ENCODE measurements at places on chromosomes 2 and 18.

DNA sequence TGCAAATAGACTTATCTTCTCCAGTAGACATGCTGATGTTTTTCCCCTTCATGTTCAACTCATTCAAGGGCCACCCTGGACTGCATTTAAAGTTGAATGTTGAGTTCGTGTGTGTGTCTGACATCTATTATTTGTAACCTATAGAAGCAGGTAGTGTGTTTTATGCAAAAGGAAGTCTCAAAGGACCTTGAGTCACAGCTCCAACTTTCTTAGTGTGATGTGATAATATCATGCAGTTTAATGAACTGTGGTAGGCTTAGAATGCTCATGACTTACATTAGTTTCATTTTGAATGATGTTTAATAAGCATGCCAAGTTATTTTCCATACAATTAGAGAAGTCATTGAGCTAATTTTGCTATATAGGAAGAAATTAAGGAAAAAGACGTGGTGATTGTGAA is 67.9 kb downstream of the CERS6 start:
- no peak for DNase-seq

DNA sequence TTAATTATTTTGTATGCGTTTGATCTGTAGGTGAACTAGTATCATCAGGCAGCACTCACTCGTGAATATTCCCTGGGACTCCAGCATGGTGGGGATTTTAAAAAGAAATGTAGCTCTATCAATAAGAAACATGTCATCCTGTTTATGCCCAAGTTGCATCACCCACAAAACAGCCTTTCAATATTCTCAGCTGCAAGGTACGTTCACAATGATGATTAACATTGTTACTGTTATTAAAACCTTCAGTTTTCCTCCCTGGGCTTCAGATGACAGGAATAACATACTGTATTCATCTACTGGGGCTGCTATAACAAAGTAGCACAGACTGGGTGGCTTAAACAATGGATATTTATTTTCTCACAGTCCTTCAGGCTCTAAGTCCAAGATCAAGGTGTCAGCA is 87.9 kb upstream of the KLHL29 start:
- no peak for DNase-seq

DNA sequence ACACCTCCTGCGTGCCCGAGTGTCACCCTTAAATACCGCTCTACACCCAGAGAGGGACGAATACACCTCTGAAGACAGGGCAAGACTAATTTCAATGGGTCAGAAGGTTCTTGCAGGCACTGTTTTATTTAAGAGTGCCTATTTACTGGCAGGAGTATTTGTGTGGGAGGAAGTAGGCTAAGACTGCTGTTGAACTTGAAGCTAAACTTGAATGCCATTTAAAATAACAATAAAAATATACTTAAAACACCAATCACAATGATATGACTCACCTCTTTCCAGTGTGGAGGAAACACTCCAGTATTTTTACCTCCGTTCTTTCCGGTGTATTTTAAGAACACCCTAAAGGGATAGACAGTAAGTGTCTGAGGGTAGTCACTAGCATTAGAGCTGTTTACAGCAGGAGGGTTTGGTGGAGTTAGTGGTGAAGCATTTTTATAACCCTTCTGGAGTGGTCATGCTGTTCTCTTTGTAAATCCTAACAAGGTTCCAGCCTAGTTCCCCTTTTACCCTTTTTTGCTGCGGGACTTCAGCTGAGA is 9.6 kb upstream of the HOXD1 start:
- no peak for DNase-seq

DNA sequence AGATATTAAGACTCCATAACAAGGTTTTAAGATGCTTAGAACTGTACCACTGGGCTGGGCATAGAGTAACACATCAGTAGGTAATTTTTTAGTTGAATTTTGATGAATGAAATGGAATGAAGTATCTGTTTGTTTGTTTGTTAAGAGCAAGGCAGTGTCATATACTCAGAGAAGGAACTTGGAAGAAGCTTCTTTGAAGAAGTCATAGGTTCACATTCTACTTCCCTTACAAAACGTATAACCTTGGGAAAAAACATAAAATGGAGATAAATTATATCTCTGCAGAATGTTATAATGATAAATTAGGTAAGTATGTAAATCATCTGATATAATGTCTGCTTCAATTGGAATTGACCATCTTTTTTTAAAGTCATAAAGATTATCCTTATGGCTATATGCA is 122.1 kb upstream of the SLC39A10 start:
- DNase-seq = no peak

DNA sequence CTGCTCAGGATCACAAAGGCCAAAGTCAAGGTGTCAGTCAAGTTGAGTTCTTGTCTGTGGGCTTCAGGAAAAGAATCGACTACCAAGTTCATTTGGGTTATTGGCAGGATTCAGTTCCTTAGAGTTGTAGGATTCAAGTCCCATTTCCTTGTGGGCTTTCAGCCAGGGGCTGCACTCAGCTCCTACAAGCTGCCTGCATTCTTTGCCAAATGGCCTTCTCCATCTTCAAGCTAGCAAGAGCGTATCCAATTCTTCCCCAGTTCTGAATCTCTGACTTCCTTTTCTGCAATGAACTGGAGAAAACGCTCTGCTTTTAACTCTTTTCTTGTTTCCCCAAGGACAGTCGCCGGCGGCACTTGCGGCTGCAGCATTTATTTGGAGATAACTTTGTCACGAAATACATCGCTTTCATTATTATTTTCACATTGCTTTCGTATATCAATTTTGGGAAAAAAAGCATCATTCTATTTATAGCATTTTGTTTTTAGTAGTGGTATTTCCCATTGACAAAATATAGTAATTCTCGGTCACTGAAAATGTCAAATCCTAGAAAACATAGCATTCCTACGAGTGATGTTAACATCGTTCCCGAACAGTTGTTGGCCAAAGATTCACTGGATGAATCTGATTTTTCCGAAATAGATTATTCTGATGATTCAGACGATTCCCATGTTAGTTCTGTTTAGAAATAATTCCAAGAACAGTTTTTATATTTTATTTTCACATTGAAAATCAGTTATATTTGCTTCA is 59.6 kb upstream of the SERPINE2 start:
- DNase-seq = no peak

DNA sequence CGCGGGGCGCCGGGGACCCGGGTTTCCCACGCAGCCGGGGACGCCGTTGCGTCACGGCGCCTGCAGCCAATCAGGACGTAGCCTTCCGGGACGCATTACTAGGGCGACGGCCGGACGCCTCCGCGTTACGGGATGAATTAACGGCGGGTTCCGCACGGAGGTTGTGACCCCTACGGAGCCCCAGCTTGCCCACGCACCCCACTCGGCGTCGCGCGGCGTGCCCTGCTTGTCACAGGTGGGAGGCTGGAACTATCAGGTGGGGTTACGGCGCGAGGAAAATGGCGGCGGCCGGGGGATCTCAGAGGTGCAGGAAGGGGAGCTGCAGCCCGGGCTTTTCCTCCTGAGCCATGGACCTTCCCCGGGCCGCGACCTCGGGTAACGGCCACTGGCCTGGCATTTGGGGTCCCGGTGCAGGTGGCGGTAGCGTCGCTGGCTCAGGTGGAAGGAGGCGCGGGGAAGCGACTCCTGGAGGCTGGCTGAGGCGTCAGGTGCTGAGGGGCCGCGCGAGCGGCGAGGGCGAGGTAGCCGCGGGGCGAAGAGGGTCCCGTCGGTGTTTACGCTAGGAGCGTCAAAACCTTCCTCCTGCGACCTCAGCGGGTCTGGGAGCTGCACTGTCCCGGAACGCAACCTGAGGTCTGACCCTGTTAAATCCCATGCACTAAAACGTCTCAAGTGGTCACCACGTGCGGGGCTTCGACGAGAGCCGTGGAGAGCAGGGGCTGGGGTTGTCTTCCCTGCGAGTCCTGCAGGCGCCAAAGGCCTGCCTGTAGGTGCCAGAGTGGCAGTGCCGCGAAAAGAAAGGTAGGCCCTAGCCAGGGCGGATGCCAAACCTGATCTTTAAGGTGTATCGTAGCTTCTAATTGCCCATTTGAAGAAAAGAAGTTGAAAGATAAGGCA is at the start of gene LCLAT1:
Gene LCLAT1 (plus strand): TSS at position 98 of the 897 bp plus-strand sequence. CDS start 78,345 bp downstream, outside the sequence.
- DNase-seq = no peak
